ENCODE measurements at places on chromosomes 1 and 21.

- no peak for DNase-seq
Measured at GRCh38 chr21:42581336-42581992, 67.8 kb downstream of the SLC37A1 start.

DNA sequence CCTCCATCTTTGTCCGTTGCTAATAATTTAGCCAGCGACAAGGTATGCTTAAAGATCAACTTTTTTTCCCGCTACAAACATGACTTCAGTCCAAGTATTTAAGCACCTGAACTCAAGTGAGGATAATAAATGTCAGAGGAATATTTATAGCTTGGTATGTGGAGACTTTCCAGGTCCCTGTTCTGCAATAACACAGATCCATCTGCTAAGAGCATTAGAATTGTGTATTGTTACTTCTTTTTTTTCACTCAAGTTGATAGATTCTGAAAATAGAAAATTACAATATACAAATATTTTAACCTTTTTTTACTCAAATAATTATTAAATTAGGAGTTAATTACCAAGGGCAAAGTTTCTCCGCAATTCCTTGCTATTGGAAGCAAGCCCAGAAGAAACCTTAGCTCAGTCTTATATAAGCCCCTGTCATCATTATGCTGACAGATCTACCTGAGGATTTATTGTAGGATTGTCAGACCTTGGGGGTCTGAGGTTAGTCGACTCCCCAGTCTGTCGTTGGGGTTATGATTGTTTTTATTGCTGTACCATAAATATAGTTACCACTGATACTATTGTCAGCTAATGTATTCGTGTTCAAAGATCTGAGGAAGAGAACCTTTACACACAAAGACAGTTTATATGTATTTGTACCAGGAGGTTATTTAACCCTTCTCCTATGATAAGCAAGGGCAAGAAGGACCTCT is 337.9 kb downstream of the TBX15 start:
- DNase-seq = no peak

DNA sequence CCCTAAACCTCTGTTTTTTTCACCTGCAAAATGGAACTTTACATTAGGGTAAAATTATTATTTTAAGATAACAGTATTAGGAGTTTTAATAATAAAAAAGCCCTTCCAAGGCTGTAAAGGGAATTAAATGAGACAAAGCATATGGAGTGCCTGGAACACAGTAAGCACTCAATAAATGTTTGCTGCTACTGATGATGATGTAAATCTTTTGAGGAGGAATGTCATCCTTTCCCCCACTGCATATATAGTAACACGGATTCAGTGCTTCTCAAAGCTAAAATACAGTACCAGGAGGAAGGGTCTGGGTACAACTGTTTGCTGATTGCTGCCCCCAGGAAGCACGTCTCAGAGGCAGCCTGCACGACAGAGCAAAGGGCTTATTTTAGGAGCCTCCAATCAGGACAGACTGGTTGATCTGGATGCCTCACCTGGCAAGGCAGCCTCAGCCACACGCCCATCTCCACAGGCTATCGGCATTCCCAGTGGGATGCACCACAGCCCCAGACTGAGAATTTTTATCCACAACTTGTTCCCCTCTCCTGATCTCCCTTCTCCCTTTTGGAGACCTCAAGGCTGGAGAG is 64.4 kb downstream of the GADD45A start:
- no peak for DNase-seq

DNA sequence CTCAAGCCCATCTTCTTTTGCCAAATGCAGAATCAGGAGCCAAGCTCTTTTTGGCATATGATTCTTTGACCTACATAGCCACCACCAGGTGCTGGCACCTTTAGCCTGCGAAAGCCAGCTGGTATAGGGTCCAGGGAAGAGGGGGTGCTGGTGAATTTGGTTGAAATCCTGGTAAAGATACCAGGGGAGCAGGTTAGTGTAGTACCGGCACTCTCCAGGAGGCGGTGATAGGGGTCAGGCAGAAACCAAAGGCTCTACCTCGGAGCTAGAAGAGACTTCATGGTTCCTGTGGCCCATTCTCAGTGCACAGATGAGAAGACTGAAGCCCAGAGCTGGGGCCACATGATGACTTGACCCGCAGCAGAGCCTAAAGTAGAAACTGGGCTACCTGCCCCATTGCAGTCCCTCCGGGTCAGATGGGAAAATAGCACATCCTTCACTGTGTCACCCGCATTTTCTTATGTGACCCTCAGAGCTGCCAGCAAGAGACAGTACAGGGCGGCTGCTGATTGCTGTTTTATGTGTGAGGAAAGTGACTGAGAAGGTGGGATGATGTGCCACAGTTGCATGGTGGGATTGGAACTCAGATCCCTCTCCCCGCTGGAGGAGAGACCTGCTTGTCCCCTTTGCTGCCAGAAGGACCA is 36.0 kb upstream of the IL19 start:
- peak; percentile 81 for DNase-seq

DNA sequence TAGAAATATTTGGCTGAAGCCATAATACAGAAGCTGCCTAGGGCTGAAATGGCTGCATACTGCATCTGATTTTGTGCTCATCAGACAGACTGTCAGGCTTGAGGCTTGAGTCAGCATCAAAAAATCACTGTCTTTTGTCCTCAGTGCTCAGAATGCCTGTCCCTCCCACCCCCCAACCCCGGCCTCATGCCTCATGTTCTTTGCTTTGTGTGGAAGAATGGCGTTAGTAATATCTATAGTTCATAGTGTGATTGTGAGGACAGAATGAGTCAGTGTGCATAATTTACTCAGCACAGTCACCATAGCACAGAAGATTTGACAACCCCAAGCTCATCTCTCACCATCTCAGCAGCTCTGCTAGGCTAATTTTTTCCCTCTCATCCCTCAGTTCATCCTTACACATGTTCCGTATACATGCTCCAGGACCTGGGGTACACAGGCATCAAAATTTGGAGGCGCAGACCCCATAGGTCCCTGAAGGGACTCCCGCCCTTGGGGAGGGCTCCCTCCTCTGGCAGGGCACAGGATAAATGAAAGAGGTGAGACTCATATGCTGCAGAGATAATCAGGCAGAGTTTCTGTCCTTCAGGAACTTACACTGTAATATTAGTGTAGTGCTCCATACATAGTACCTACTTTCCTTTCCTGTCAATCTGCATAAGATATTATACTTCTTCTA is 159.1 kb upstream of the C8B start:
- DNase-seq = no peak

- no peak for DNase-seq
Measured at GRCh38 chr21:36347278-36347961, 27.4 kb downstream of the MORC3 start.

- no peak for DNase-seq
Measured at GRCh38 chr1:233290396-233291034, 5.0 kb downstream of the PCNX2 start.

DNA sequence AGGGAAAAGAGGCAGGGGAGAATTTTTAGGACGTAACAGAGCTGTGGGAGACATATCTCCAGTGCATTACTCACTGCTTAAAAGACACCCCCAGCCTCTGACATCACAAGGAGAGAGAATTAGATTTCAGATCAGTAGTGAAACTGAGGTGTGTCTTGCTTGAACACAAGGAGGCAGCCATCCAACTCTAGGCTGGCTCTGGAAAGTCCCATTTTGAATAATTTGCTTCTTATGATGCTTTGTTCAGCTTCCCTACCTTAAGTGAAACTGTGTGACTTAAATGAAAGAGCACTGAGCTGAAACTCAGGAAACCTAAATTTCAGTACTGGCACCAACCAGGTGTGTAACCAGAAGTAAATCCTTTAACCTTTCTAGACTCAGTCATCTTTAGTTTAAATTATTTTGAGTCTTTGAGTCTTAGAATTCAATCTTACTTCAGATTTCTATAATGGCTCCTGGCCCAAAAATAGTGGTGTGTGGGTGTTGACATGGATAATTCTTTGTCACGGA is 251.6 kb upstream of the SGIP1 start:
- peak; percentile 16 for DNase-seq

- DNase-seq = no peak
Measured at GRCh38 chr1:197841883-197842553, 60.4 kb upstream of the C1orf53 start.

GRCh38 chr1:198694542-198694941 is 55.7 kb downstream of the PTPRC start:
- DNase-seq = no peak

Data from activated gamma-delta T cell treated with Interleukin-2 at 50 U/mL for 16 hours (primary cell).